AG08396 (cell line): ENCODE measurements at places on chromosomes 7 and 10.

DNA sequence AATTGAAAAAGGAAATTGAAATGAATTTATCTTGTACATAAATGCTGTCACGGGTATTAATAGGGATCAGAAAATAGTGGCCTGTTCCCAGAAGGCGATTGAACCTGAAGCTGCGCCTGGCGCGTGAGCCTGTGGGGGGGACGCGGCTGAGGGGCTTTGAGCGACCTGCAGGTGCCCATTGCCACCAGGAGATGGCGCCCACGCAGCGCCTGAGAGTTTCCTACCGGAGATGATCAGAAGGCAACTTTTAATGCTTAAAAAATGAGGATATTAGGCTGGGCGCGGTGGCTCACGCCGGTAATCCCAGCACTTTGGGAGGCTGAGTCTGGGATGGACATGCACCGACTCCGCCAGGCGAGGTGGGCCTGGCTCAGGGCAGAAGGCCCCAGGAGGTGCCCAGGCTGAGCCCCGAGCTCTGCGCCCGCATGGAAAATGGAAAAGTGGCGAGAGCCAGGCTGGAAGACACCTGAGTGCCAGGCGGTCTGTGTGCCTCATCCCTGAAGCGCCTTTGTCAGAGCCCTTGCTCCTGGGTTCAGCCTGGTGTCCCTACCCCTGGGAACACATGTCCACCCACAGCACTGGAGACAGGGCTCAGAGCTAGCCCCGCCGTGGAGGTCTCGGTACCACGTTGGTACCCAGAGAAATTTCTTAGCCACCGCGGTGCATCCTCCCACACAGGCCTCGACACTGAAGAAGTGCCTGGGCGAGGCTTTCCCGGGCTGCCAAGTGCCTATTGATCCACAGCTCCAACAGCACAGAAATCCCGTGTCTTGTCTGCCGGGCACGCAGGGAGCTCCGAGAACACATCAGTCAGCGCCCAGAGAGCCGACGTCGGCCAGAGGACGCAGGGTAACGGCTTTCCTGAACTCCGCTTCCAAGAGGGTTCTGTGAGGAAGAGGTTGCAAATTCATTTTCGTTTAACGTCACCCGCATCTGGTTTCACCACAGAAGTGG lies 117.4 kb downstream of the INPP5A start:
- peak; percentile 93 for DNase-seq

DNA sequence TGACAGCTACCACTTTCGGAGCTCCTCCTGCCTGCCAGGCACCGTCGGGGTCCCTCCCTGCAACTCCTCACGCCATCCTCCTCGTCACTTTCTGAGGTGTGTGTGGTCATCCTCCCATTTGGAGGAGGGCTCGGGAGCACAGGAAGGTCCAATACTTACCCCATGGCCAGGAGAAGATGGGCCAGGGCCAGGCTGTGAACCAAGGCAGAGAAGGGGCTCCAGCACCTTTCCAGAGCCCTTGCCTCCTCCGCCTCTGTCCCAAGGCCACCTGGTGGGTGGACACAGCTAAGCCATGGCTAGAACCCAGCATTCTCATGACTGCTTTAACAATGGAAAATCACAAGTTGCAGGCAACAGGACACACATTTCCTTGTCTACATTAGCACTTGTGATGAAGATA lies 215.5 kb downstream of the TCERG1L start:
- DNase-seq, result no peak

- no peak for DNase-seq
These were observed 224.3 kb upstream of the PHYHIPL start for GRCh38 chr10:58952162-58952601.

- no peak for DNase-seq
These were observed 179.1 kb downstream of the SFMBT2 start for GRCh38 chr10:7231509-7232414.

DNA sequence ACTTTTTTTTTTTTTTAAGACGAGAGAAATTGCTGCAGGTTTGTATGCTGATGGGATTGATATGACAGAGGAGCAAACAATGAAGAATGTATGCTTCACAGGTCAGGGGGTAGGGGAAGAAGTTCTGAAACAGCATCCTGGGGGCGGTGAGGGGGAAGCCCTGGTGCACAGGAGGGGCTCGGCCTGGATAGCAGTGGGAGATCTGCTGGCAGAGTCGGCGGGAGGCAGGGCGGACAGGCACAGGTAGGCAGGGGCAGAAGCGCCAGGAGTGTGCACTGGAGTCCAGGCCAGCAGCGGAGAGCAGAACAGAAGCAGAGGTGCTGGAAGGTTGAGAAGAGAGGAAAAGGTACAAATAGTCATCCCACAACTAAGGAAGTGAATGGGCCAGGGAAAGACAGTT lies 175.4 kb downstream of the SNX10 start:
- no peak for DNase-seq

DNA sequence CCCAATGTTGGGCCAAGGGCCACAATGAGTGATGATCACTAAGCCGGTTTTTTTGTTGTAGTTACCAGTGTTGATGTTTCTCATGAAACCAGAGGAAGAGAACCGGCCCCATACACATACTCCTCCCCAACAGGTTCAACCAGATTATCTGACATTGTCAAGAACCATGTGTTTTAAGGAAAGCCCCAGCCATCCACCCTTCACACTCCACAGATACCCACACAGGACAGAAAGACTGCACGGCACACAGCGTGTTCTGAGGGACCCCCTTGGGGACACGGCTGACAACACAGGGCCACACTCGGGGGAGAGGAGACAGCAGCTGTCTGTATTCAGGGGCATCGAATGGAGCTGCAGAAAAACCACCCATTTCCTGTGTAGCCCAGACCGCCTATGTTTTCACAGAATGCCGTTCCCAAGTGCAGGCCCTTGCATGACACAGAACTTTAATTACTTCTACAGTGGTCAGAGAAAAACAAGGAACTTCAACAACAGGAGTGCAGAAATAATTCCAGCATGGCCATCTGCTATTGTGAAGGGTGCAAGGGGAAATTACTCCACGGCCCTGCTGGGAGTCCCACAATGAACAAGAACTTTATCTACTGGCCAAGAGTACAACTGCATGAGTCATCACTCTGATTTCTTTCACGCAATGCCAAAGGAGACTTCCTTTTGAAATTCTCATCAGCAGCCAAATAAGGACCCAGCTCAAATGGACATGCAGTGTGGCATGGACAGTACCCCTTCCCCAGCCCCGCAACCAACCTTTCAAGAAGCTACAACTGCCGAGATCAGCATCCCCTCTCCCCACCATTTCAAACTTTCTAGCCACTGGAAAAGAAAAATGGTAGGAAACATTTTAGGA lies 2.3 kb downstream of the KLF6 start:
- peak; percentile 77 for DNase-seq

DNA sequence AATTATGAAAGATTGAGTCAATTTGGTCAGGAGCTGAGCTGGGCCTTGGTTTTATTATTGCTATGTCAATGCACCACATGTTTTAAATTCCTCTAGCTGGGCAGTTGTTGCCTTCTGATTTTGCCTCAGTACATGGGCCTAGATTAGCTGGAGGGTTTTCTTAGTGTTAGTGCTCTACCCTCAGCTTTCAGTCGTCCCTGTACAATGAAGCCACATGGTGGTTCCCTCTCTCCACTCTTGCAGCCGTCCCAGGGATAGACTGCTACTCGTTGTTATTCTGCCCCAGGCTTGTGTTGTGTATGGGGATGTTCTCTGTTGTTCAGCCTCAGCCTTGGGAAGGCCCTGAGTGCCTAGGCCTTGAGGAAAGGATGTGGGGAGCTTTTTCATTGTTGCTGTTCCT lies 37.0 kb downstream of the NHLRC2 start:
- no peak for DNase-seq
